ENCODE measurements at places on chromosomes 11 and 22.

GRCh38 chr22:46922037-46922436, 159.6 kb downstream of the TBC1D22A start:
- DNase-seq = no peak

DNA sequence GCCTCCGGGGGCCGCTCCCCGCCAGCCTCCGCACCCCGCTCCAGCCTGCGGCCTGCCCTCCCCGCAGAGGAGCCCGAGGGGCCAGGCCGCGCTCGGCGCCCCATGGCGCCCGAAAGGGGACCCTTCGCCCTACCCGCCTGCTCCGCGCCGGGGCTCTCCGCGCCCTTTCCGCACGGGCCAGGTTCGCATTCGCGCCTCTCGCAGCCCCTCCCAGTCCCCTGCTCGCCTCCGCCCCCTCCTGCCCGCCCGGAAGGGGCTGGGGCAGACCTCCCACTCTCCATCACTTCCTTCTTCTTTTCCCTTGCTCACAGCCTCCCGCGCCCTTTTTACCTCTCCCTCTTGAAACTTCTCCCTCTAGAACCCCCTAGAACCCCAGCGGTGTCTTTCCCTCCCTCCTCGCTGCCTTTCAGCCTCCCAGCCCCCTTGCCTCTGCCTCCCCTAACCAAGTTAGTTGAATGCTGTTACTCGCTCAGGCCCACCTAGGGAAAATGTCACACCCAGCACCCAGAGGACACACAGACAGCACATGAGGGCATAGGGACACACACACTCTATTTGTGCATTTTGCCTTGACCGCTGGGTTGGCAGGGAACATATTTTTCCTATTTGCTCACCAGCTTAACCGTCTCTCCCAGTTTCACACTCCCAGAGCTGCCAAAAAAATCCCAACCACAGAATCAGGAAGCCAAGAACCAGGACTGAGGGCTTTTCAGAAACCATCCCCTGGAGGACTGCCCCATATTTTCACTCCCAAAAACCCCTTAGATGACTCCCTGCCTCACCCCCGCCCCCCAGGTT, at the start of gene SLC43A3:
Gene SLC43A3, minus strand, starts transcription at position 193 of the 798 bp plus-strand sequence. CDS start 949 bp downstream, outside the sequence.
- no peak for DNase-seq

DNA sequence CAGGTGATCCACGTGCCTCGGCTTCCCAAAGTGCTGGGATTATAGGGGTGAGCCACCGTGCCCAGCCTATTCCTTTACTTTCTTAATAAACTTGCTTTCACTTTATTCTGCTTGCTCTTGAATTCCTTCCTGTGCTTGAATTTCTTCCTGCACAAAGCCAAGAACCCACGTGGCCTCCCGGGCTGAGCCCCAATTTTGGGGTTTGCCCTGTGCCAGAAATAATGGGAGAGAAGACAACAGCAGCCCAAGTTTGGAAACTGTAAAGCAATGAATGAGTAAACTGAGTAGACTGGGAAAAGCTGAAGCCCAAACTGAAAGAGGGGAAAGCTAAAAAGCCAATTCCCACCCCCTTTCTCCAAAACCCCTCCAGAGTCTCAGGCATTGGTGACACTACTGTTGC, 136.4 kb downstream of the NECTIN1 start:
- DNase-seq = no peak

DNA sequence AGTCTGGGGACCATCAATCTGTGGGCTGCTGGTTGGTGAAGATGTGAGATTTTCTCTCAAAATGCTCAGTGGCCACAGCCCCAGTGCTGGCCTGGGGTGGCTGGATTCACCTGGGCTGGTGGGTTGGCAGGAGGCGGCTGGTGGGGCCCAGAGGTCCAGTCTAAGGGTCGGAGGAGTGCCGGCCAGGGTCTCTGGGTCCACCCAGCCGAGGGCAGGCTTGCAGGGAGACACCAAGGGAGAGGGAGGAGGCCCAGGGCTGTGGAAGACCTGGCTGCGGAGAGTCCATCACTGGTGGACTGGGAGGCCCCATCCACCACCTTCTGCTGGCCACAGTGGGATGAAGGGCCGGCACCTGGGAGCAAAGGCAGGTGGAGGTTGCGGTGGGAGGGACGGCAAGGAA, 582 bp upstream of the SHANK3 start:
- DNase-seq = no peak

- no peak for DNase-seq
Observed at GRCh38 chr22:29810216-29810615, 27.9 kb downstream of the ASCC2 start.

DNA sequence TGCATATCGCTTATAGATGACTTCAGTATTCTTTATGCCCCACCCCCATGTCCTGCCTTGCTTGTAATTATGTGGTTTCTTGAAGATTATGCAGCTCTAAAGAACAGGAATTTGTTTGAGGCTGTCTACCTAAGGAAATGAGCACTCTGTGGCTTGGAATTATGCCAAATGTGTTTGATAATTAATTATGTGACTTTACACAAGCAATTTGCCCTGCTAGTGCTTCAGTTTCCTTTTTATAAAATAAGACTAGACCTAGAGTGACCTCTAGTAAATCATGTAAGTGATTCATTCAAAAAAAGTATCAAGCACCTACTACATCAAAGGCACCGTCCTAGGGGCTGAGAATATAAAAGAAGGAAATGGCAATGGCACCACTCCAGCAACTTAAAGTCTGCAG, 491.5 kb upstream of the KIRREL3 start:
- DNase-seq = no peak
